T-helper 2 cell (primary cell): ENCODE measurements at places on chromosomes 5 and 9.

GRCh38 chr5:59005934-59006701, 423.2 kb downstream of the RAB3C start:
- DNase-seq, result no peak

- DNase-seq, result no peak
Observed at GRCh38 chr5:146068206-146068605, 37.2 kb downstream of the PLAC8L1 start.

GRCh38 chr9:83920469-83920926, 734 bp downstream of the KIF27 start:
- no peak for DNase-seq

- no peak for DNase-seq
Observed at GRCh38 chr5:20020247-20020646, 32.2 kb upstream of the CDH18 start.

DNA sequence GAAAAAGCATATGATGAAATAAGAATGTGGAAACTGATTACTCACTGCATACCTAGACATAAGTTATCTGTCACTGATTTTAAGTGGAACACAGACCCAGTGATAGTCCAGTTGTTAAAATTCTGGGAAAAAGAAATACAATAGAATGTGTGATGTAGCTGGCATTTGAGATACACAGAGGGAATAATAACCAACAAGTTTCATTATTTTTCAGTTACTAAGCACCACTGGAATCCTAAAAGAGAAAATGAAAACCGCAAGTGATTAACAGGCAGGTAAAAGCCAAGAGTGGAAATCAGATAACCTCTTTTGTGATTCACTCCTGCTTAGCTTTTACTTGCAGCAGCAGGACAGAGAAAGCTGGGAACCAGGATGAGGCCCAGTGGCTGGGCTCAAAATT, 994.0 kb upstream of the SEMA6A start:
- no peak for DNase-seq
